ENCODE measurements at places on chromosomes 11 and 22. TPM values are rescaled to one million over a fixed set of nuclear protein-coding genes. Genes with fewer than 3 reads are reported as not detected.

The CCDC15 gene
- 7.9 TPM for total RNA-seq

The TNNI2 gene
- total RNA-seq = not detected

The PSMD13 gene
- 131 TPM for total RNA-seq

The CRYBA4 gene
- total RNA-seq = not detected

The PHETA2 gene
- total RNA-seq = 2.8 TPM

The APOBEC3F gene
- 23.8 TPM for total RNA-seq

The SSTR3 gene
- 9.1 TPM for total RNA-seq

Data from activated naive CD4-positive, alpha-beta T cell treated with anti-CD3 and anti-CD28 coated beads, Interleukin-2, amount 10 ng/mL, durations not matched to agents 5 hours and 36 hours (primary cell).